NCI-H1092 treated with DMSO at 0.1 percent for 48 hours (cell line): ENCODE measurements at places on chromosomes 2 and 18.

- no peak for DNase-seq
Observed at GRCh38 chr2:156411835-156412234, 24.3 kb upstream of the GPD2 start.

GRCh38 chr2:50872543-50872942 is 159.4 kb downstream of the NRXN1 start:
- no peak for DNase-seq

DNA sequence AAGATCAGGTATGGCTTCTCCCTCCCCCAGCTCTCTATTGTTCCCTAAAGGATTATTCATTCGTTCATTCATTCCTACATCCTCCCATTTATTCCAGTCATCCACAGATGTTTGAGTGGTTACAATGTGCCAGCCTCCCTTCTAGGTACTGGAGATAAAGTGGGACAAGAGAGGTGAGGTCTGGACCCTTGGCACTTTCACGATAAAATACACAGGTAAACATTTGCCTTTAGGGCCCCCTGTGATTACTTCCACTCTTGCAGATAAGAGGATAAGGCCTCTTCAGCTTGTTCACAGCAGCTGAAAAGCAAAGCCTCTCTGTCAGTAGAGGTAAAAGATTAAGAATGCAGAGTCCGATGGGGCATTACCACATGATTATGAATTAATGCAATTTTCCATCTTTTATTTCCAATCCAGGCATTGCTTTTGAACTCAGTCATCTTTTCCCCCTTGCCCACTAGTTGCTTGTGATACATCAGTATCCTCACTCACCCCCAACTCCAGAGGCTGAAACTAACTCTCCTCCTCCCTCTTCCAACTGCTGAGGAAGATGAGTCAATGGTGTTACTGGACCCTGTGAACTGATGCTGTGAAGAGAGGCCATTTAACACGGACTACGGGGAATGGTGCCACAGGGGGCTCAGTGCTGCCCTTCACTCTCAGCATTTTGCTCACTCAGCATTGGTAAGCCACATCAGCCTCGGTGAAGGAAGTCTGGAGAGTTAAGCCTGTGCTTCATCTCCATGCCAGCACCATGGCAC is 1.1 kb upstream of the DPP4 start:
- no peak for DNase-seq

DNA sequence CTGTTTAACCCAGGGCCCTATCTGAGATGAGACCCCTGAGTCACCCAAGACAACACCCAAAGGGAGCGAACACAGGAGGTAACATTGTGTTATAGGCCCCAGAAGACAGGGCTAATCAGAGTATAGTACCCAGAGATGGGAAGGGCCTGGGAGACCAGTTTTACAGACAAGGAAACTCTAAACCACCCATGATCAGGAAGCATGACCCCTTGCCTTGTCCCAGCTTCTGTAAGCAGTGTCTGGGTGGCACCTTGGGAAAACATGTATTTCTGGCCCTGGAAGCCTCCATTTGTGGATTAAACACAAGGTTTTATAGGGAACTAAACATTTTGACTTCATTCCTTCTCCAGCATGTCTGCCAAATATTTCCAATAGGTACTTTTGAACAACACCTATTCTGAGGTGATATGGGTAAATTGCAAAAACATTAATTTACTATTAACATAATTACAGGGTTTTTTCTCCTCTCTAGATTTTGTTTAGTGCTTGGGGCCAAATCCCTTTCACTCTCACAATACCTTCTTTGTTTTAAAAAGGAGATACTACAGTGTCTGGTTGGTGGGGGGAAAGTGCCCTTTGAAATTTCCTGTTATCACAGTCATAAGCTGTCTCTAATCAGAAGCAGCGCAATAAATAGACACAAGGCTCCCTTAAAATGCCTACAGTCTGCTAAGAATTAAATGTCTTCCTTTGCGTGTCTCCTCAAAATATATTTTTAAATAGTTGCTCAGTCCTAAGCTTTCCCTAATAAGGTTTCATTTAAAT is 341.1 kb downstream of the BCL11A start:
- DNase-seq: no peak

- DNase-seq: no peak
Observed at GRCh38 chr18:23563377-23564043, 22.8 kb downstream of the NPC1 start.

GRCh38 chr18:2049986-2050385 is 521.3 kb downstream of the METTL4 start:
- DNase-seq: no peak
